ENCODE measurements at places on chromosomes 3 and 15.

DNA sequence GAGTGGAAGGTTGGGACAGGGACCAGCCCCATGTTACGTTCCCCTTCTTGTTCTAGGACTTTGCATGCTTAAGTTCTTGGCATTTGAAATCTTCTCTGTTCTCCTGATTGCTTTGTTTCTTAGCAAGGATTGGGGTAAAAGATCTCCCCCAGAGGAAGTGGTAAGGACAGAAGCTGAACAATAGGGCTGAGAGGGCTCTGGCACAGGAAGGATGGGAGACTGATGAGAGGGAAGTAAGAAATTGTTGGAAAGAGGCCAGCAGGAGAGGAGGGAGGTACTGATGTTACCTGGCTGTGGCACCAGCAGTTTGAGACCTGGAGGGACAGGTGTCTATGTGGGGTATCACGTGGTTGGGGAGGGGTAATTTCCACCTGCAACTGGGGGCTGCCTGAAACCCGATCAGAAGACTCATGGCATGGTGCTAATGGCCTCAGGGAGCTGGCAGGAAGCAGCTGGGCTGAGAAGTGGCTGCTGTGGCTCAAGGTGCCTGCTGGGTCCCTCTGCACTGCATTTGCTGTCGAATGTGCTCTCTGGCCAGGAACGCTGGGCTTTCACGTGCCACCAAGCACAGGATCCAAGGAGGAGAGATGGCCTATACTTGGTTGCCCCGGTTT is 108.4 kb downstream of the LSM3 start:
- DNase-seq, result no peak

- no peak for DNase-seq
These were observed 5.5 kb downstream of the SUMF1 start for GRCh38 chr3:4461468-4462090.

DNA sequence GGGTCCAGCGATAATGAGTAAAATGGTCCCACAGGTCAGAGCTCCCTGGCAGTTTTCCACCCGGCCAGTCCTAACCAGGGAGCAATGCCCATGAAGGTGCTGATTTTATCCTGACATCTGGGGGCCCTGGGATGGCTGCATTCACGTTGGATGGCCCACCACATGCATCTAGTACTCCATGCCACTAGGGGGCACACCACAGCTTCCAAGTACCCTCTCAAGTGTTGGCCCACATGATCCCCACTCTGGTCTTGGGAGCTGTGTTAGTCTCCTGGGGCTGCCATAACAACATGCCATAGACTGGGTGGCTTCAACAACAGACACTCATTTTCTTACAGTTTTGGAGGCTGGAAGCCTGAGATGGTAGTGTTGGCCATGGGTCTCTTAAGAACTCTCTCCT is 225.5 kb downstream of the SLCO3A1 start:
- no peak for DNase-seq

GRCh38 chr3:119588112-119588511 is 8.8 kb downstream of the ADPRH start:
- DNase-seq, result no peak

GRCh38 chr3:117843356-117843755 is 1133.8 kb downstream of the TUSC7 start:
- no peak for DNase-seq

DNA sequence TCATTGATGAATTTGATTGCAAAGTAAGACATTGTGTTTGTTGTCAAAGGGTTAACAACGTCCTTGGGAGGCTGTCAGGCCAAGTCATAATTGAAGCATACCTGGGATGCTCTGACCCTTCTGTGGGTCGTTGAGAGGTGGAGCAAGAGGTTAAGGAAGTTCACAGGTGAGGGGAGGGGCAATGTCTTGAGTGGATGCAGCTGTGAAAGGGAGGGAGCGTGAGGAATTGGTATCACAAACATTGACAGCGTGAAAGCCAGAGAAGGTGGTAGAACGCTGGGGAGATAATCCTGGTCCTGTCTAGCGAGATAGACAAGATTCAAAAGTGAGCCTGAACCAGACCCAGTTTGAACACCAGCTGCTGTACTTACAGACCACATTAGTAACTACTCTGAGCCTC is 79.4 kb downstream of the HES1 start:
- no peak for DNase-seq

- DNase-seq, result no peak
These were observed 36.8 kb downstream of the MTMR10 start for GRCh38 chr15:30954674-30955073.

- DNase-seq, result no peak
These were observed 19.1 kb downstream of the ZDHHC19 start for GRCh38 chr3:196192036-196192523.

GRCh38 chr3:87186608-87187159 is 40.4 kb upstream of the CHMP2B start:
- no peak for DNase-seq

- no peak for DNase-seq
These were observed 162.0 kb downstream of the IMPG2 start for GRCh38 chr3:101158374-101158773.

- peak; percentile 12 for DNase-seq
These were observed 1.1 kb upstream of the CEMIP start for GRCh38 chr15:80777826-80778620.

GRCh38 chr3:169748670-169749069 is 16.2 kb downstream of the TERC start:
- DNase-seq, result no peak

- DNase-seq, result no peak
These were observed 390.4 kb downstream of the ZIC1 start for GRCh38 chr3:147799601-147800000.

DNA sequence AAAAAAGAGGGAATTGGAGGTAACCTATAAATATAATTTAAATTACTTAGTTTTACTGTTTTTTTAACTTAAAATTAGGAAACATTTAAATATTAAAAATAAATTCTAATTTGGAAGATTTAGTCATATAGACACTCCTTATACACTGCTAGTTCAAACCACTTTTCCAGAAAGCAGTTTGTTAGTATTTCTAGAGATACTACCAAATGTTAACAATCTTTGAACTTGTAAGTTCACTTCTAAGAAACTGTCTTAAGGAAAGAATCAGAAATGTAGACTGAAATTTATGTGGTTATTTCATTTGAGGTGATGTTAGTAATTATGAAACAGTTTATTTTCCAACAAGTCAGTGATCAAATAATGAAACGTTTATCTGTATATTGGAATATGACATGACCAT is 22.7 kb downstream of the CTDSPL2 start:
- DNase-seq, result no peak

DNA sequence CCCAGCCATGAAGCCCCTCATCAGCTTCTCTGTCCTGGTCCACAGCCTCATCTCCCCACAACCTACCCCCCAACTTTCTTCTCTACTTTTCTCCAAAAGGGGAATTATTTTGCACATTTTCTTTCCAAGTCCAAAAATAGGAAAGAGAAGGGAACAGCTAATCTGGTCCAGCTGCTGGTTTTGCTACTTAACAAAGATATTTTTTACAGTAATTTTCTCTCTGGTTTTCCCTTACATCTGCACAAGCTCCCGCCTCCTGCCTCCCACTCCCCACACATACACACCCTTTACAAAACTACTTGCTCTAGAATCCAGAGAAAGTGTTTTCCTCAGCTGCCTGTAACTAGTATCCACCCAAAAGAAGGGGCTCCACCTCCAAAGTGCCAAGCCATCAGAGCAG is 177.2 kb downstream of the POLR2M start:
- no peak for DNase-seq

DNA sequence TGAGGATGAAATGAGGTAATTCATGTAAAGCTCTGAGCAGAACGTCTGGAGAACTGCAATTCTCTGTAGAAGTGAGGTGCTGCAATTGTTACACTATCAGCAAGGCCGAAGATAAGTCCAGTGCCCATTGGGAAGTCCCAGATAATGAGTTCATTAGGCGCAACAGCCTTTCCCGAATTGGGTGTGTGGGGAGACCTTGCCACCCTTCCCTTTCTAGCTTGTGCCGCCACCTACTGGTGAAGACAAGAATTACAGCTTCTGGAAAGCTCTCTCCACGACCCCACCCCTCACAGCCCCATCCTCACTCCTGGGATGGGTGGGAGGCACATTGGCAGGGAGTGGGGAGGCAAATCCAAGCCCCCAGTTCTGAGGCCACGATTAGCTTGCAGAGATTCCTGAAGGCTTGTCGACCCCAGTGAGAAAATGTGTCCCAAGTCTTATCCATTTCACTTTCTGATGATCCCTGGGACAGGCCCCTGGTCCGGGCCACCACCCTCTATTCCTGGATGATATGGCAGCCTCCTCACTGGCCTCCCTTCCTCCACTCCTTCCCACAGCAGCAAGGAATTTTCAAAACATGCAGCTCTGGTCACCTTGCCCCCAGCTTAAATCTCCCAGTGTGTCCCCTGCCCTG is 36.4 kb downstream of the FAM3D start:
- DNase-seq, result peak; percentile 52

DNA sequence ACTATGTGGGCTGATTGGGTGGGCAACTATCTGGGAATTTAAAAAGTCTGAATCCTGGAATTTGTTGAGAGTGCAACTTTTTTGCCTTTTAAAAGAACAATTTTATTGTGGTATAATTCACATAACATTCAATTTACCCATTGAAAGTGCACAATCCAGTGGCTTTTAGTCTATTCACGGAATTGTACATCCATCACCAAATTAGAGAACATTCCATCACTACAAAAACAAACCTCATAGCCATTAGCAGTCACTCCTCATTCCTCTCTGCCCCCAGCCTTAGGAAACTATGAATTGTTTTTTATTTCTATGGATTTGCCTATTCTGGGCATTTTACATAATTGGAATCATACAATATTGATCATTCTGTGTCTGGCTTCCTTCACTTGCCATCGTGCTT is 101.8 kb upstream of the ALDH1A3 start:
- no peak for DNase-seq

GRCh38 chr15:25954398-25954797 is 91.3 kb upstream of the ATP10A start:
- DNase-seq, result no peak

DNA sequence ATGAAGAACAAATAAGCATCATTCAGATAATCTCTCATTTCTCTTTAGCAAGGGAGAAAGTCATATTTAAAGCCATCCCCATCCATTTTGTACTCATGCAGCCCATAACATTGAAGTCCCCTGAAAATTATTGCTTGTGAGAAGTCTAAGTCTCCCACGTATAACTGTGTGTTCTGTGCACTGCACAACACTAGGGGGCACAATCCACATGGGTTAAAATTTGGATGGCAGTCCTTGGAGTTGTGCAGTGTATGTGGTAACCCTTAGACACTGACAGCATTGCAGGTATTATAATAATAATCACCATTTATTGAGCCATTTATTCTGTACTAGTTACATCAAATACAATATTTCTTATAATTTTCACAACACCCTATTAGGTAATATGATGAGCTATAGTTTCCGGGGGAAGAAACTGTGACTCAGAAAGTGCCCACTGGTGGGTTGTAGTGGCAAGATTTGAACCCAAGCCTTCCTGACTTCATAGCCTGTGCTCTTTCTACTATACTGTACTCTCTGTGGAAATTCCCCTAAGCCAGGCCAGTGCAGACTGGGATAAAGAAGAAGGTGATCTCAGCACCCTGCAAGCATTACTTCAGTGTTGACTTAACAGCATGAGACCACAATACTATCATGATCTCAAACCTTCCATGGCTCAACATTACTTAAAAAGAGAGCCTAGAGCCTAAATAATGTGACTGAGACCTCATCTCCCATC is 15.7 kb downstream of the KCNAB1 start:
- DNase-seq, result no peak

- no peak for DNase-seq
These were observed 537.7 kb downstream of the UNC13C start for GRCh38 chr15:54515664-54516582.

- no peak for DNase-seq
These were observed 284.0 kb upstream of the TBL1XR1 start for GRCh38 chr3:177481329-177481728.

DNA sequence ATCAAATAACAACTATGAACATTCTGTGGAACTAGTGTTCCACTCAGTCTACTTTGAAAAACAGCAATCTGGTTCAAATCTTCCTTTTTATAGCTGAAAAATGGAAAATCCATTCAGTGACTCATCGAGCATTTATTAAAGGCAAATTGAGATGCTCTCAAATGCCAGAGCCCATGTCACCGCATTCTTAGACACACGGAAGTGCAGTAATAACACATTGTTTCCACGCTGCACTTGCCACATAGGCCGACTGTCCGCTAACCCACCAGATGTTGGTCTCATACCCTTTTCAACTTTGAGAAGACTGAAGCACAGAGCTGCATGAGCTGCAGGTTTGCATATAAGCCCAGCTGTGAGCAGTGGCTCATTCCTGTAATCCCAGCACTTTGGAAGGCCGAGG is 95.9 kb downstream of the TMEM266 start:
- DNase-seq, result no peak

- DNase-seq, result no peak
These were observed 921 bp downstream of the LMLN start for GRCh38 chr3:197960694-197961581.

- DNase-seq, result no peak
These were observed 15.0 kb downstream of the GRK7 start for GRCh38 chr3:141777957-141778813.

GRCh38 chr3:156902916-156903315 is 76.8 kb downstream of the LEKR1 start:
- no peak for DNase-seq

- DNase-seq, result no peak
These were observed 49.3 kb downstream of the PEAK1 start for GRCh38 chr15:77370580-77370979.

DNA sequence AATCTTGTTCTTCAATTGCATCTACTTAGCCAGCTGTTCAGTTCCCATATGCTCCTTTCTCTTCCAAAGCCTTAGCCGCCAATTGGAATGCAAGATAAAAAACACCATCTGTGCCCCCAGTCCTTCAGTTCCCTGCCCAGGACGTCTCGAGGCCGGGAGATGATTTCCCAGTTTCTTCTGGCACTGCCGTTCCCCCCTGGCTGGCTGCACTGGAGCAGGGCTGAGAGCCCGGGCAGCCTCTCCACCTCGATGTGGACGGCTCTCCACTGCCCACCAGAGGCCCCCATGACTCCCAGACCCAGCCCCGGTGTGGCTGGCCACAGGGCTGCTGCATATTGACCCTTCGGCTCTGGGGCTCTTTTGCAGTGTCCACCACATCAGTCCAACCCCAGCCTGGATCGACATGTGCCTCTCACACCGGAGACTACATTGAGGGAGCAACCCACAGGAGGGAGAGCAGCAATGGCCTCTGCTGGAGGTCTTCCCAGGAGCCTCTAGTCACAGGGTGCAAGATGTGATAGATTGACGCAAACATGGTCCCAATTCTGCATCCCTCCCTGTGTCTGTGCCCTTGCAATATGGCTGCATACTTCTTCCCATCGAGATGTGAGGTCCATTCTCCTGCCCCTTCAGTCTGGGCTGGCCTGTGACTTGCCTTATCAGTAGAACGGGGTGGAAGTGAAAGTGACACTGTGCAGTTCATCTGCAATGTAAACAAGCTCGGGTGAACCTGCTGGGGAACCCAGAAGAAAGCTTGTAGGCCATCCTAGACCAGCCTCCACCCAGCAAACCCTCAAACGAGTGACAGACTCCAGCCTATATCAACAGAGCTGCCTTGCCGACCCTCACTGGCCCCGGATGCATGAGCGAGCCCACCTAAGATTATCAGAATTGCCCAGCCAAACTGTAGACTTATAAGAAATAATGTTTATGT is 52.3 kb upstream of the PRR20G start:
- no peak for DNase-seq
